ENCODE measurements at places on chromosomes 7 and 10.

DNA sequence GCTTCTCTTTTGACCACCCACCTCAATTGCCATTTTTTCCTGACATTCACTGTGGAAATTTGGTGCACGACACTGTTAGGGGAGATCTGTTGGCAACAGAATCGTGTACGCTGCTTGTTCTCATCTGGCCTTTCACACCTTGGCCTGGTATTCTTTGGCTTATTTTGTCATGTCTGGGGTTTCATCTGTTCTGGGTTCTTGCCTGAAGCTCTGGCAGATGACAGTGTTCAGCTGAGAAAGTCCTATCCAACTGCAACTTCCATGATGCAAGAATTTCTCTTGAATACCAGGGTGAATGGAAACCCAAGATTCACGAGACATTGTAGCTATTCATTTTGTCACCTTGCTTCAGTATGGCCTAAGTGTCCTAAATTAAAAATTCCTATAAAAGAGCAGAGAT, 82.6 kb upstream of the CELF2 start:
- DNase-seq, result no peak

GRCh38 chr7:48289656-48290055, 118.4 kb downstream of the ABCA13 start:
- no peak for DNase-seq

GRCh38 chr10:70621503-70622078, 19.1 kb upstream of the PRF1 start:
- DNase-seq, result no peak

- DNase-seq, result no peak
These were observed 228.5 kb upstream of the COBL start for GRCh38 chr7:51545131-51545530.

DNA sequence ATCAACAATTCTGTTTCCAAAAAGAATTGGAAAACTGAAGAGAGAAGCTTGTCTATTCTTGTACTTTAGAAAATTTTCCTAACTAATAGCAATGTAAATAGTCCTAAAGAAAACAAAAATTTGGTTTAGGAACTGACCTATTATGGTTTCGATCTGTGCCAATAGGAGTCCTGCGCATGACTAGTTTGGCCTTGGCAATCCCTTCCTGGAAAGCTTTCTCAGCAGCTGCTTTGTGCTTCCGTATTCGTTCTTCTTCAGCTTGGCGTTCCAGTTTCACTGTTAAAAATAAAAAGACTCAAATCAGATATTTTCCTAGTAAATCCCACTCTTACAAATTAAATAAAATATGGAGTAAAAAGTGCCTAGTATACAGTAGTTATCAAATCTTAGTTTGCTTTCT, 36.6 kb downstream of the FZD9 start:
- no peak for DNase-seq

- no peak for DNase-seq
These were observed 93.4 kb downstream of the ZNF33B start for GRCh38 chr10:42544945-42545344.

GRCh38 chr7:140734096-140734495, 37.6 kb downstream of the NDUFB2 start:
- no peak for DNase-seq

DNA sequence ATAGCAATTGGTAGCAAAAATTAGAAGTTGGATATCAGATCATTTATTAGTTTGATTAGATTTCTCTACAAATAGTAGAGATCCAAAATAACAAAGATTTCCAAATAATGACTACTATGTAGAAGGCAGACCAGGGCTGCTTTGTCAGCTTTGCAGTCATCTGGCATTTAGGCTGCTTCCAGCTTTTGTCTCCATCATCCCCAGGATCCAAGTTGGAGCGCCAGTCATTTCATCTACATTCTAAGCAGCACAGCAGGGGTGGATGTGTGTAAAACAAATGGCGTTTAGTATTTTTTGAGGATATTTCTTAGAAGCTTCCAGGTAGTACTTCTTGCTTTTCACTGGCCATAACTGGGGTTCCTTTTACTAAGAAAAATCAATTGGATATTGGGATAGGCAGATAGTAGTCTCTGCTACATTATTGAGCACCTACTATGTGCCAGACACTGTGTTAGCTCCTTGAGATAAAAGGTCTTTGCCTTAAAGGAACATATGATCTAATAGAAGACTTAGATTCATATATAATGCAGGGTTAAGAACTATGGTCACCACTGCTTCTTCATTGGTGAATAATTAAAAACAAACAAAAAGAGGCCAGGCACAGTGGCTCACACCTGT, 41.5 kb downstream of the TPST1 start:
- DNase-seq, result no peak

GRCh38 chr10:119090968-119091367, 10.4 kb upstream of the EIF3A start:
- no peak for DNase-seq

DNA sequence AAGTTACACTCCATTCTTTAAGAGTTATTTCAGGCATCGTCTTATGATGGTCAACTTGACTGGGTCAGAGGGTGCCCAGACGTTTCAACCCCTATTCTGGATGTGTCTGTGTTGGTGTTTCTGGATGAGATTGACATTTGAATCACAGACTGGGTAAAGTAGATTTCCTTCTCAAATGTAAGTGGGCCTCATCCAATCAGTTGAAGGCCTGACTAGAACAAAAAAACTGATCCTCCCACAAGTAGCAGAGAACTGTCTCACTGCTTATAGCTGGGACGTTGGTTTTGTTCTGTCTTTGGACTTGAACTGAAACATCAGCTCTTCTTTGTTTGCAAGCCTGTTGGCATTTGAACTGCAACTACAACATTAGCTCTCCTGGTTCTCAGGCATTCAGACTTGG, 76.3 kb upstream of the LYZL1 start:
- DNase-seq, result no peak

DNA sequence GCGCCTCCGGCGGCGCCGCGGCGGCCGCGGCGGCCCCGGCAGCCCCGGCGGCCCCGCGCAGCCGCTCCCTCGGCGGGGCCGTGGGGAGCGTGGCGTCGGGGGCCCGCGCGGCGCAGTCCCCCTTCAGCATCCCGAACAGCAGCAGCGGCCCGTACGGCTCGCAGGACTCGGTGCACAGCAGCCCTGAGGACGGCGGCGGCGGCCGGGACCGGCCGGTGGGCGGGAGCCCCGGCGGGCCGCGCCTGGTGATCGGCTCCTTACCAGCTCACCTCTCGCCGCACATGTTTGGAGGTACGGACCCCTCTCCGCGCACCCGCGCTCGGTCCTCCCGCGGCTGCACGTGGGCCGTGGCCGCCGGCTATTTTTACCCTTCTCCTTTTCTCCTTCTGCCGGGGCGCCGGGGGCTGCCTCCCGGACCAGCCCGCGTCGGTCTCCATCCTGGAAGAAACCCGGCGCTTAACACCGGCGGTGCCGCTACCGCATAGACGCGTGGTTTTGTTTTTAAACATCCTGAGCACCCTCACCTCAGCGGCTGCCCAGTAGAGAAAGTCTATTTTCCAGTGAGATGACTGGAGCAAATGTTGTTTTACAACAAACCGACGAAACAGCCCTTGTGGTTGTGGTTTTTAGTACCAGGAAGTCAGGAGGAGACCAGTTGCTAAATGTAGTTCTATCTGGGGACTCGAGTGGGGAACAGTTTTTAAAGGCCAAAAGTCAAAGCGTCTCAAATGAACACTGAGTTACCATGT, 1.3 kb downstream of the ZNRF2 start:
- peak; percentile 48 for DNase-seq

GRCh38 chr7:36207451-36208291, 54.6 kb downstream of the EEPD1 start:
- no peak for DNase-seq

DNA sequence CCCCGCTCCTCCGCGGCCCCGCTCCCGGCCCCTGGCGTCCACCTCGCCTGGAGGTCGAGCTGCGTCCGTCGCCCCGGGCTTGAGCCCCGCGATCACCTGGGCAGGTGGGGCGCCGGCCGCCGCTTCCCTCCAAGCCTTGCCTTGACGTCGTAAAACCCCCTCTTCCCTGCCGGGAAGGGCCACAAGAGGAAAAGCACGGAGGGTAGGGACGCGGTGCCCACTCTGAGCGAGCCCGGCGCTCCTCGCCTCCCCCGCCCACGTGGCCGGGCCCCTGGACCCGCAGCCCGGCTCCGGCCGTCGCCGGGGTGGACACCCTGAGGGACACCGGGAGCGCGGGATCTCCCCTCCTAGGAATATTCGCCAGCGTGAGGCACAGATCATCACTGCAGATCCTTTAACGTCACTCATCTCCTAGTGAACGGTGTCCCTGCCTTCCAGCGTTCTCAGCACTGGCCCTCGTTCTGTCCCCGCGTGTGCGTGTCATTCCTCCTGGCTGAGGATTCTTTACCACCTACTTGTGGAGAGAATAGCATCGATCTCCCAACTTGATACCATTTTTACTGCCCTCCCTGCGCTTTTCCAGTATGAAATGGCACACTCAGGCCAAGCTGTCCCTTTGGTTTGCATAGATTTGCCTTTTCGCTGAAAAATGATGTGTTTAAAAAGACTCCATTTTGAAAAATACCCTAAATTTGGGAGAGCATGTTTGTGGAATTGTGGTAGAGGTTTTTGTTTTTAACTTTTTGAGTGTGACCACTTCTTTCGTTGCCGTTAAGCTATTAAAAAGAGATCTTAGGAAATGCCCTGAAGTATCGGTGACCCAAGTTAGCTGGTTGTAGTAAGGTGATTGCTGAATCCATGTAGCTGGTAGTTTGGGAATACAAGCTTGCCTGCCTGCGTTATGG, 649 bp downstream of the ACTR3B start:
- peak; percentile 36 for DNase-seq

GRCh38 chr10:97197030-97197500, 11.3 kb upstream of the SLIT1 start:
- no peak for DNase-seq

DNA sequence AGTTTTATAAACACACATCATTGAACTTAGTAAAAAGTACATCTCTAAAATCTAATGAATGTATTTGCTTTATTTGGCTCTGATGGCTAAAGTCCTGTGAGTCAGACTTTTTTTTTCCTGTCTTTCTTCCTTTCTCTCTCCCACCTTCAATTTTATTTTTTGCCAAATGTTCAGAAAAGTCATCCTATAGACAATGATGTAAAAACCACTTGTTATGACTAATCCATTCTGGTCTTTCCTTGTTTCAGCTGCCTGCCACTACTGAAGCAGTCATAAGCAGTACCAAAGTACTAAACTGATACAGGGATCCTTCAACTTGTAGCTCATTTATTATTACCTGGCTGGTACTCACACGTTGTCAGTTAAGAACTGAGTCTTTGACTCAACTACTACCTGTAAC, 23.9 kb downstream of the HECTD2 start:
- DNase-seq, result peak; percentile 13

Measured in lung microvascular endothelial cell (primary cell).